Hepatocyte (in vitro differentiated cells): ENCODE measurements at places on chromosomes 1 and 21.

- DNase-seq, result peak; percentile 47
Observed at GRCh38 chr1:12616709-12617373, 1.2 kb downstream of the DHRS3 start.

GRCh38 chr21:45015469-45015860 is 58.9 kb upstream of the ADARB1 start:
- no peak for DNase-seq

- no peak for DNase-seq
Observed at GRCh38 chr1:173570370-173571007, 32.4 kb downstream of the SLC9C2 start.

- no peak for DNase-seq
Observed at GRCh38 chr1:39508266-39508665, 16.8 kb downstream of the BMP8A start.

GRCh38 chr1:199273837-199274379 is 635.1 kb downstream of the PTPRC start:
- DNase-seq, result peak; percentile 23

GRCh38 chr21:29219165-29219770 is 79.5 kb upstream of the BACH1 start:
- no peak for DNase-seq

GRCh38 chr1:58874757-58875755 is 91.2 kb upstream of the JUN start:
- DNase-seq, result peak; percentile 40
